ENCODE measurements at places on chromosomes 3 and 15.

DNA sequence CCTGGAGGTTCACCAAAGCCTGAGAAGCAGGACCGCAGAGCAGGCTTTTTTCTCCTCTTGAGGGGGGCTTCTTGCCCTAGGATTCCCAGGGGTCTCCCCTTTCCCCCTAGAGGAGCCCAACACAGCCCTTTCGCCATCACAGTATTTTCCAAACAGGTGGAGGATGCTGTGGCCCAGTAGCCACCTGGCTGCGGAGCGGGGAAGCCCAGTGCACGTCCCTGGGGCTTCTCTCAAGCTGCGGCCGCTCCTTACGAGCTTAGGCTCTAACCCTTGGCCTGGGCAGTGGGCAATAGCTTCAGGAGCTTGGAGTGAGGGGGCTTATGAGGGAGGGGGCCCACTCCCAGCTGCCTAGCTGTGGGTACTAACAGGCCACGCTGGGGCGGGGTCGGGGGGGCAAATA lies 11.6 kb upstream of the DLL4 start:
- no peak for DNase-seq

DNA sequence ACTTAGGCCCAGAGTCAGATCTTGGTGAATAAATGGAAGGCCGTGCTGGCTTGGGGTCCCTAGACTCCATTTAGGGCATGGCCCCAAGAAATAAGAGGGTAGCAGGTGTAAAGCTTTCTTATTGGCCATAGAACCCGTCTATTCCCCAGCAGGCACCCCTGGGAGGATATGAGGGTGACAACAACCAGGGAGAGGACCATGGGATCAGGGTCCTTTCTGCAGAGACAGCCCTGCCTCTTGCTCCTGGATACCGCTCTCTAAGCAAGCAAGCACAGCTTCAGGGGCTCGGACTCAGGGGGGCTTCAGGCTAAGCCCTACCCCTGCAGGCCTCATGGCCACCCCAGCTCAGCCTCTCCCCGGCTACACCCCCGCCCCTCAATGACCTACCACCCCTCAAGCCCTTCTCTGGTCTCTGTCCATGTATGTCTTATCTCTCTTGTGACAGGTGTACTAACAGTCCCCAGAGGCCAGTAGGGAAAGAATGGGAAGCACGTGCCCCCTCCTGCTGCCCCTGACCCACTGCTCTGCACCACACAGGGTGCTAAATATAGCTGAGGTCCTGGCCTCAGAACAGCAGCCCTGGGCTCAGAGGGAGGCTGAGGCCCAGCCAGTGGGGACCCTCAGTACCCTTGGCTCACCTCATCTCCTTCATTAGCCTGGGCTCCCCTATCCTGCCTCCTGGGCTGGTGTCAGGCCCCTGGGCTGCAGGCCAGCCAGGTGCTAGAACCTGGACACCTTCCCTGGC lies 1.9 kb downstream of the XIRP1 start:
- DNase-seq: no peak

GRCh38 chr15:37933666-37934065 lies 774 bp upstream of the TMCO5A start:
- DNase-seq: peak; percentile 38

- DNase-seq: no peak
Measured at GRCh38 chr3:127420829-127421228, 133.0 kb upstream of the PRR20G start.

- DNase-seq: no peak
Measured at GRCh38 chr3:170079536-170080165, 41.9 kb downstream of the GPR160 start.

DNA sequence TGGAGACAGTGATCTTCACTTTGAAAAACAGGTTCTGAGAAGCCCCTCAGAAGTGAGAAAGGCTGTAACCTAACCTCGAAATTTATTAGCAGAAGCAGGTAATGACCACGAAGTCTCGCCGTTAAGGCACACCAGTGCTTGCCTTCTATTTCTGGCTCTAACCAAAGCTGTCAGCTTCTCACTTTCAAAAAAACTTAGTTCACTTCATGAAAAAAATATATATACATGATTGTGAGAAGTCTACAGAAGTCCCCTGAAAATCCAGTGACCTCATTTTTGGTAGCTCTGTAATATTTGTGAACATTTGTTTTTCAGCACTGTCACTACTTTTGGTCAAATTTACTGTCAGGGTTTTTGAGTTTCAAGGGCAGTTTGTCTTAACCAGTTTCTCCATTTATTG lies 19.1 kb upstream of the AKAP13 start:
- no peak for DNase-seq

DNA sequence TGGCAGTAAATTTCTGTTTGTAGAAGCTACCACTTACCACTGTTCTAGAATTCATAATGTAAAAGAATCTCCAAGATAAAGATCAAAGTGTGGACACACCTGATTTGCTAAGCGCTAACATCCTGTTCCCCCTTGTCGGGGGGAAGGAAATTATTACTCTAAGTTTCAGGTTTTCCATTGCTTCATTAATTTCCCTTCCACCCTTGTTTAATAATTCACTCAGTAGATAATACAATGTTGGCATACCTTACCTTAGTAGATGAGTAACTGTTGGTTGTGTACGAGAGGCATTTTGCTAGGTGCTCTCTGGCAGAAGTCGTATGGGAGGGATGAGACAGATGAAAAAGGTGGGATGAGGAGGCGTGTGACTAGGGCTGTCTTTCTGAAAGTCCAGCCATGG lies 641.2 kb upstream of the ARRDC4 start:
- DNase-seq: no peak

GRCh38 chr3:156825795-156826143 lies 384 bp upstream of the LEKR1 start:
- no peak for DNase-seq

DNA sequence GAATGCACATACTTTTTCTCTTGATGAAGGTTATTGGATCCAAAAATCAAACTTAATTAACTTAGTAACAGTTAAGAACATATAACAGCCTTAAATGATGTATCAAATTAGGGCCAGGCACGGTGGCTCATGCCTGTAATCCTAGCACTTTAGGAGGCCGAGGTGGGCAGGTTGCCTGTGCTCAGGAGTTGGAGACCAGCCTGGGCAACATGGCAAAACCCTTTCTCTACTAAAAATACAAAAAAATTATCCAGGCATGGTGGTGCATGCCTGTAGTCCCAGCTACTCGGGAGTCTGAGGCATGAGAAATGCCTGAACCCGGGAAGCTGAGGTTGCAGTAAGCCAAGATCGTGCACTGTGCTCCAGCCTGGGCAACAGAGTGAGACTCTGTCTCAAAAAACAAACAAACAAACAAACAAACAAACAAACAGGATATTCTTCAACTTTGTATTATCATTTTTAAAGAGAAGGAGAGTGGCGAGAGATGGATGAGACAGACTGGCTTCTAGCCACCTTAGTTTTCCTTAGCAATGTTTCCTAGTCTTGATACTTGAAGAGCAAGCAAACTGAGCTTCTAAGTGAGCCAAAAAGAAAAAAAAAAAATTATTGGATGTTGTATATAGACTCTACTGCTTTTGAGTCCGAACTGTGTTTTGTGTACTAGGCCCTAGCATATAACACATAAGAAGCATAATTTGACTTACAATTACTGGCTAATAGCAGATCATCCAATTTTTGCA lies 13.8 kb downstream of the SPRED1 start:
- DNase-seq: peak; percentile 59

GRCh38 chr3:72872183-72872582 lies 15.7 kb upstream of the GXYLT2 start:
- DNase-seq: peak; percentile 94

DNA sequence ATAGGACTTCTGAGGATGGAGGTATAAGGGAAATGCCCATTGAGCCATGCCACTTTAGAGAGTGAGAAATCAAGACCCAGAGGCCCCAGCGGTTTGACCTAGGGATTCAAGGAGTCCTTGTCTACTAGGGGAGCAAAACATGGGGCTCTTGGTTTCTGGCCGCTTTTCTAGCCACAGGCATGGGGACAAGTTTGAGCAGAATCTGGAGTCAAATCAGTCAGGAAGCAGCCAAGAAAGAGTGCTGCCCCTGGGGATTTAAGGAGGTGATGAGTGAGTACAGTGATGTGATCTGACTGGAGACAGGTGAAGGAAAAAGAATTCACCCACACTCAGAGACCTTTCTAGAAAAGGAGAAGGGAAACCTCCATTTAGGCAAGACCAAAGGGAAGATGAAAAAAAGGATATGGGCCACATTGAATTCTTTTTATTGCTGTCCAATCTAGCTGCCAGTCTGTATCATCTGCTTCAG lies 244.0 kb upstream of the TBC1D5 start:
- DNase-seq: no peak

GRCh38 chr15:68743256-68743655 lies 77.4 kb downstream of the ANP32A start:
- no peak for DNase-seq

GRCh38 chr3:23944861-23945662 lies at the start of gene NR1D2:
TSS of gene NR1D2 (plus strand) at chr3:23945286. CDS start at chr3:23945579, 293 bp downstream.
- peak; percentile 95 for DNase-seq

GRCh38 chr3:176415661-176416295 lies 781.5 kb downstream of the TBL1XR1 start:
- no peak for DNase-seq

- peak; percentile 31 for DNase-seq
Measured at GRCh38 chr15:60079210-60079609, 75.1 kb downstream of the FOXB1 start.

- DNase-seq: no peak
Measured at GRCh38 chr3:145088917-145089316, 1072.1 kb downstream of the PLOD2 start.

Data from GM23248 (cell line).